ENCODE measurements at places on chromosomes 4 and X. TPM values are rescaled to one million over a fixed set of nuclear protein-coding genes. Genes with fewer than 3 reads are reported as not detected.

DNA sequence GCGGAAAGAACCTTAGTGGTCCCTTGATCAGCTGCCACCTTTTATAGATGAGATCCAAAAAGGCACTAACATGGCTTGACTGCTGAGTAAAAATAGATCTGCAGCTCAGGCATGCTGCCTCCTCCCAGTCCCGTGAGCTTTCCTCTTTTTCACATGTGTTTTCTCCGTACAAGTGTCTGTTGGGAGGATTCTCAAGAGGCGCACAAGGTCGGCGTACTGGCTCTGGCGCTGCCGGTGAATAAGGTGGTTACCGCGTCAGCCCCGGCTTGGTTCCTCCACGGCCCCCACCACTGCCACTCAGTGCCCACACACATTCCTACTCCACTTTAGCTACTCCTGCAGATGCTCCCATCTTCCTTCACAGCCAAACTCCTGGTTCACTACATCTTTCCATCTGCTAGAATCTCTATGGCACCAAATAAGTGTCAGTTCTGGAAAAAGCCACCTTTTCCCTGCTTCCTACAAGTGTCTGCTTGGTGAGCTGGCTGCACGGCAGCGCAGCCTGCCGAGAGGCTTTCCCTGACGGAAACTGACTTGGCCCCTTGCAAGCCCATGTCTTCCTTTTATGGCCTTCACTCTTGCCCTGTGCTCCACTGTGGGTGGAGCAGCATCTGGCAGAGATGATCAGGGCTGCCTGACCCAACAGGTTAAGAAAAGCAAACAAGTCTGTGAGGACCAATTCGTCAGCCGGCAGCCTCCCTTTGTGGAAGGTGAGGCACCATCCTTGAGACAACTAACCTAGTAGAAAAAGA is 99.8 kb downstream of the KLHL8 start:
- DNase-seq: no peak

GRCh38 chr4:44848466-44848865 is 122.1 kb upstream of the GNPDA2 start:
- DNase-seq: no peak

DNA sequence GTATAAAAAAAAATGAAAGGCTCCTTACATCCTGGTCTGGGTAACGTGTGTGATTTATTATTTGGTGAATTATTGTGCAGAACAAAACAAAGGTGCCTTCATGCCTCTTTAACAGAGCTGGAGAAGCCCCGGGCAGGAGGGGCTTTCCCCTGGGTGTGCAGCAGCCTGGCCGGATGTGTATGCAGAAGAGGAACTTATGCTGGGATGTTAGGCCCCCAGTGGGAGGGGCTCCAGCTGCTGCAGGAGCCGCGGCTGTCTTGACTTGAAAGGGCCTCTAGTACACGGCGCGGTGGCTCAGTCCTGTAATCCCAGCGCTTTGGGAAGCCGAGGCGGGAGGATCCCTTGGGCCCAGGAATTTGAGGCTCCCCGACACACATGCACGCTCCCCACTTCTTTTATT is 16.0 kb downstream of the CCNQ start:
- DNase-seq: peak; percentile 74

TMSB15A gene
- total RNA-seq: 0.56 TPM

CLDN34 gene
- total RNA-seq: not detected

- DNase-seq: no peak
Measured at GRCh38 chr4:40507977-40508376, 121.7 kb downstream of the RBM47 start.

GRCh38 chr4:167595898-167596297 is 361.6 kb upstream of the SPOCK3 start:
- no peak for DNase-seq

DNA sequence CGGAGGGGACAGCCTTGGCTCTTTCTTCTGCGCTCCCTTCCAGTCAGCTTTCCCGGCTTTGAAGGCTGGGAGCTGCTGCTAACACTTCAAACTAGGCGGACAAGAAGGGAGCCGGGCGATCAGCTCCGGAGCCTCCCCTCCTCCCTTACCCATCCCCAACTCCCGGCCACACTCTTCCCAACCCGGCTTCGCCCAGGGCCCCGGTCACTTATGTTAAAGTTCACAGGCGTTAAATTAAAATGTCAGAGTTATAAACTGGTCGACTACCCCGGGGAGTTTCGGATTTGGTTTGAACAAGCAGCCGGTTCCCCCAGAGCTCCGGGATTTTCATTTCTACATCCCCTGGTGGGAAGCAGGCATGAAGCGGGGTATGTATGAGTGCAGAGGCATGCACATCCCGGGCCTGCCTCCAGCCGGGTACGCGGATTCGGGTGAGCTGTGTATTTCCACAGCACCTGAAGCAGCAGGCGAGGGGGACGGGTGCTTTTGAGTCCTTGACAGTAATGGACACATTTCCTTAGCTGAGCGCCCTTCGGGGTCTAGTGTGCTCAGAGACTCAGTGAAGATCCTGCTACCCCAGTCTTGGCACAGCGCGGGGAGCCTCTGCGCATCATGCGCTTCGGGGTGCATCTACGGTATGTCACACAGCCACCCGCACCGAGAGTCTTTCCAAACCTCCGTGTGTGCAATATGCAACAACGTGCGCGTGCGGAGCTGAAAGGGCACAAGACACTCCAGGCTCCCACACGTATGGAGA is 880 bp downstream of the UNC5C start:
- no peak for DNase-seq

ZFP92 gene
- total RNA-seq: 1.3 TPM

DNA sequence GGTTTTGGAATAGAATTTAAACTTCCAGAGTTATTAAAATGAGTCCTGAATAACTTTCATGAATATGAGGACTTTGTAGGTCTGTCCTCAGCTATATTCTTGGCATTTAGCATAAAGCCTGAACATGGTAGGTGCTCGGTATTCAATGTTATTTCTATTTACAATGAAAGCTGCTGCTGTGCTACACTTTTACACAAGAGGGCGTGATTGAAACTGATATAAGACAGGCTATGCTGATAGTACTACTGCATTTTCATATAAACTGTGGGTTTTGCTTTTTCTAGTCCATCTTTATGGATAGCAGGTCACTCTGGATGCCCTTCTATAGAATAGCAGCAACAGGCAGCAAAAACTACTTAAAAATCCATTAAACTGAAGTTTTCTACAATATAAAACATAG is 12.3 kb upstream of the GNPDA2 start:
- no peak for DNase-seq

- peak; percentile 13 for DNase-seq
Measured at GRCh38 chr4:3293401-3294391, 875 bp downstream of the RGS12 start.

DNA sequence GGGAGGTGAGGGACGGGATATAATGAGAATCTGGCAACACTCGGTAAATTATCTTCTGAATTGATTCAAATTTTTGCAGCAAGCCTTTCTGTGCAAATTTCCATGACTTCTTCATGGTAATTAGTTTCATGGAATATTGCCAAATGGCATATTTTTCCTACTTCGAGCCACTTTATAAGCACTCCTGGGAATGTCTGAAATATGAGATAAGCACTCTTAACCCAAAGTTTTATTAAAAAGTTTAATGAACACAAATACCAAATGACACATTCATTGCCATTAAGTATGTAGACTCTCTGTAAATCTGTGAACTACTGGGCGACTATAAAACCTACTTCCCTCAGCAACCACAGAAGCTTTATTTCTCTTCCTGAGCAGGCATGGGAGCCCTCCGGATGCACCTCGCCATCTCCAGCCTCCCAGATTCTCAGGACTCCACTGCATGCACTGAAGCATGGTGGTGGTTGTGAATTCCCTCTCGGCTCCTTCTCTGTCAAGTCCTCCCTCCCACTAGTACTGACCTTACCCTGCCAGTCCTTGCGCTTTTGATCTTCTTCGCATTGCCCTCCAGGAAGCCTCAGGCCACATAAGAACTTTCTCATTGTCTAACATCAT is 154.4 kb upstream of the RPL34 start:
- no peak for DNase-seq

F9 gene
- total RNA-seq: not detected

MAGEB2 gene
- total RNA-seq: not detected

PABPC4L gene
- not detected for total RNA-seq

DNA sequence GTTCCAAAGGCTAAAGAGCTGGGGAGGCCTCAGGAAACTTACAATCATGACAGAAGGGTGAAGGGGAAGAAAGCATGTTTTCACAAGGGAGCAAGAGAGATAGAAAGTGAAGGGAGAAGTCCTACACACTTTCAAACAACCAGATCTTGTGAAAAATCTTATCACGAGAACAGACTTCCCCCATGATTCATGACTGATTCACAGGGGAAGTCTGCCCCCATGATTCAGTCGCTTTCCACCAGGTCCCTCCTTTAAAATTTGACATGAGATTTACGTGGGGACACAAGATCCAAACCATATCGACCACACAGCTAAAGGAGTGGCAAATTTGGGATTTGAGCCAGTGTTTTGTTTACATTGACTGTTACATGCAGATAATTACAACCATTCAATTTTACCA is 971.1 kb upstream of the HS3ST1 start:
- no peak for DNase-seq

DNA sequence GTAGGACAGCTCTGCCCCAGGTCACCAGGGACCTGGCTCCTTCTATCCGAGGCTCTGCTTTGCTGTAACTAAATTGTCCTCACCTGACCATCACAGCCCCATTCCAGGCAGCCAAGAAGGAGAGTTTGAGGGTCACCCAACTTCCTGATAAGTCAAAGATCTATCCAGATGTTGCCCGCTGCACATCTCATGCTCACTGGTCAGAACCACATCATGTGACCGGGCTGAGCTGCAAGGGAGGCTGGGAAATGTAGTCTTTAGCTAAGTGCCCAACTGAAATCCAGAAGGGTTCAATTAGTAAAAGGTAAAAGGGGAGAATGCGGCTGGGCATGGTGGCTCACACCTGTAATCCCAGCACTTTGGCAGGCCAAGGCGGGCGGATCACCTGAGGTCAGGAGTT is 18.4 kb downstream of the HMX1 start:
- DNase-seq: no peak

- no peak for DNase-seq
Measured at GRCh38 chrX:18065956-18066355, 154.7 kb downstream of the BEND2 start.

DNA sequence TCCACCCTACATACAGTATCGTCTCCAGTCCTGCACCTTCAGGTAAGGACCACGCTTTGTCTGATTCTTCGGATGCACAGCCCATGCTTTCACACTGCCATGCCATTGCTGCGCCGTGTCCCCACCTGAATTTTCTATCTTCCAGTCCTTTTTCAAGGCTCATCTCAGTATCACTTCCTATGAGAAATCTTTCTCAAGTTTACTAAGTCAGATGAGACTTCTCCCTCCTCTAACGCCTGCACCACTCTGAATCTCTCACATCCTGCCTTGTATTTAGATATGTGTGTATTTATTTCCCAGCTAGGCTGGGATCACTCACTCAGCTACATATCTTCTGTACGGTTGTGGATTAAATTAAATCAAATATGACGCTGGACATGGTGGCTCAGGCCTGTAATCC is 116.8 kb downstream of the SMIM20 start:
- DNase-seq: no peak

DNA sequence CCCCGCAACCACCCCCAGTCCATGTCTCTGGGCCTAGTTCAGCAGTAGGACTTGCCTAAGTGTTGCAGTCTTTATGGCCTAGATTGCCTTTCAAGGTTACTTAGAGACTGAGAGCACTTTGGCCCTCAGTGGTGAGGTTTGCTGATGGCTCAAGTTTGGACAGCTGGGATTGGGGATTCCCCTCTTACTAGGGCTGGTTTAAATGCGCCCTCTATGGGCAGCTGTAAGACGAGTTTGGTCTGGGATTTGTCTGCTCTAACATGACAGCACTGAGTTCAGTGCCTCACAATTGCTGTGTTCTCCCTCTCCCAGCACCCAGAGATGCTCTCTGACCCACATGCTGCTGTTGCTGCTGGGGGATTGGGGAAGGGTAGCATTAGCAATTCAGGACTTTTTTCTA is 23.1 kb downstream of the DACH2 start:
- no peak for DNase-seq

- no peak for DNase-seq
Measured at GRCh38 chr4:7185487-7186030, 6.8 kb upstream of the SORCS2 start.

DNA sequence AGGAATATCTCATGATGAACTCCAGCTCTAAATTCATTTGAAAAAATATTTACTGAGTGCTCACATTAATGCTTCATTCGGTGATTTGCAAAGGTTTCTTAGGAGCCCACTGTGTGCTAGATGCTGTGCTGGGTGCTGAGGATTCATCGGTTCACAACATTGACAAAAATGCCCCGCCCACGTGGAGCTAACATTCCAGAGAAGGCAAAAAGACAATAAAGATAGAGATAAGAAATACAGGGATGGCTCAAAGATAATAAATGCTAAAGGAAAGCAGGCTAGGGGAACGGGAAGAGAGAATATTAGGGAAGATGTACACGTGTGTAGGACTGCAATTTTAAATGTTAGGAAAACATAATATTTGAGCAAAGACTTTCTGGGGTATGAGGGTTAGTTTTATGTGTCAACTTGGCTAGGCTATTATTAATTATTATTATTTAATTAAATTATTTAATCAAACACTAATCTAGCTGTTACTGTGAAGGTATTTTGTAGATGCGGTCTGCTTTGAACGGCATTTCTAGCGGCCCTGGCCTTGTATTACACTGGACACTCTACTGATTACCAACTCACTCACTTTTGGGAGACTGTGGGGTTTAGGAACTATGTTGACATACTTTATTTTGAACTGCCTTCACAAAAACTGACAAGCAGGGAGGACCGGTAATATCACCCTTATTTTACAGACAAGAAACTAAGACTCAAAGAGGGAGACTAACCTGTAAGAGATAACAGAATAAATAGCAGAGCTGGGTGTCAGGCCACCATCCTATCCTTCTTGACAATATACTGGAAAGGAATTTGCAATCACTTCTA is 61.9 kb upstream of the IRF2 start:
- no peak for DNase-seq

- DNase-seq: no peak
Measured at GRCh38 chrX:72430405-72430968, 124.8 kb upstream of the CITED1 start.

DNA sequence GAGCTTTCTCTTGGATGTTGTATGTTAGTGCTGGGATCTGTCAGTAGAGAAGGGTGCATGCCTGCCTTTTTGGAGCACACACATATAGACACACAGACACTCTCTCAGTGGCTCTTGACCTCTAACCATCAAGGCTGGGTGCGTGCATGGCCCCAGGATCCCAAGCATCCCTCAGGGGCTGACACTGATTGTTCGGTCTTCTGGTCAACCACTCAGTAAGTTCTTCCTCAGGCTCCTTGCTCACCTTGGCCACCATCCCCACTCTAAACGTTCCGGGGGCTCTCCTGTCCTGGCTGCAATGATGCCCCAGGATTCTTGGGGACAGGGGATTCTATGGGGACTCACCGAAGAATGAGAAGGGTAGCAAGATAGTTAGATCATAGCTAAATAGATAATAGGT is 179.6 kb downstream of the SHOX start:
- DNase-seq: no peak

BEX1 gene
- 1.8 TPM for total RNA-seq
